ENCODE measurements at places on chromosomes 12 and 14.

- no peak for DNase-seq
Observed at GRCh38 chr12:111995782-111996480, 17.0 kb downstream of the TMEM116 start.

DNA sequence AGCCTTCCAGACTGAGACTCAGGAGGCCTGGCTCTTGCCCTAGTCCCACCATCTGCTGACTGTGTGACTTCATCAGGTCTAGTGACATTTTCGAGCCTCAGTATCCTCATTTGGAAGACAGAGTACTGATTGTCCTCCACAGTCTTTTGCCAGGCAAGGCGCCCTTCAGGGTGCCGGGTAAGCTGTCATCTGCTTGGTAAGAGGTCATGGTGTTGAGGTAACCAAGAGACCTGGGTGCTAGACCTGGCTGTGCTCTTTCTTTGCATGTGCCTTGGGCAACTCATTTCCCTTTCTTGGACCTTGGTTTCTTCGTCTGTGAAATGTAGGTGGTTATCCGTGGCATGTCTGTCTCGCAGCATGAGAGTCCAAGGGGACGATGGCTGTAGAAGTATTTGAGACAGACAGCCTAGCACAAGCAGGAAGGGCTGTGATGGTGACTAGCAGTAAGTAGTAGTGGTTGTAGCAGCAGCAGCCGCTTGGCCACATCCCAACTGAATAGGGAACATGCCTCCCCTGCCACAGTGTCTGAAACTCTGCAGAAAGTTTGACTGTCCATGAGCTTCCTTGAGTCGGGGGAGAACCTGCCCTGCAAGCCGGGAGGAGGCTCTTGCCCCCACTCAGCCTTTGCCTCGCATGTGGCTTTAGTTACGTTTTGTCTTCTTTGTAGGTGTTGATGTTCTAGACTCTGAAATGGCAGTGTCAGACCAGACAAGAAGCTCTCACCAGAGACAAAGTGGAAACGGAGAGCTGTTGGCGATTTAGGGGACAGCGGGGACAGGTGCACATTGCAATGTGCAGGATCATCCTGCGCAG, 40.3 kb downstream of the EVL start:
- no peak for DNase-seq

- DNase-seq, result no peak
Observed at GRCh38 chr12:124898923-124899294, 15.5 kb downstream of the UBC start.

DNA sequence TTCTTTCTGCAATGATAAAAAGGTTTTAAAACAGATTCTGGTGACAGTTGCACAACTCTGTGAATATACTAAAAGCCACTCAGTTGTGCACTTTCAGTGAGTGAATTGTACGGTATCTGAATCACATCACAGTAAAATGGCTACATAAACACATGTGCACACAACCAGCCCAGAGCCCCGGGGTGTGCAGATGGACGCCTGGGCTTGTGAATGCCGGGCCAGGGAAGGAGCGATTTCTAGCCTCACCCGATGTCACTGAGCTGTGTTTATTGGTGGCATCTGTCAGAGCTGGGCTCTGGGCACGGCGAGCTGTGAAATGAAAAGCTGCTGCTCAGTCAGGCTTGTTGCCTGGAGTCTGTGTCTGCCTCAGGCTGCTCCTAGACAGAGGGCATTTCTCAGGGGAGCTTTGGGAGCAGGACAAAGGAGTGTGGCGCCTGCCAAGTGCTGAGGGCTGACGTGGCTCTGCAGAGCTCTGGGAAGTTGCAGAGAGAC, 25.9 kb downstream of the RHOF start:
- DNase-seq, result peak; percentile 96

- no peak for DNase-seq
Observed at GRCh38 chr14:60003991-60004390, 84.0 kb downstream of the LRRC9 start.

DNA sequence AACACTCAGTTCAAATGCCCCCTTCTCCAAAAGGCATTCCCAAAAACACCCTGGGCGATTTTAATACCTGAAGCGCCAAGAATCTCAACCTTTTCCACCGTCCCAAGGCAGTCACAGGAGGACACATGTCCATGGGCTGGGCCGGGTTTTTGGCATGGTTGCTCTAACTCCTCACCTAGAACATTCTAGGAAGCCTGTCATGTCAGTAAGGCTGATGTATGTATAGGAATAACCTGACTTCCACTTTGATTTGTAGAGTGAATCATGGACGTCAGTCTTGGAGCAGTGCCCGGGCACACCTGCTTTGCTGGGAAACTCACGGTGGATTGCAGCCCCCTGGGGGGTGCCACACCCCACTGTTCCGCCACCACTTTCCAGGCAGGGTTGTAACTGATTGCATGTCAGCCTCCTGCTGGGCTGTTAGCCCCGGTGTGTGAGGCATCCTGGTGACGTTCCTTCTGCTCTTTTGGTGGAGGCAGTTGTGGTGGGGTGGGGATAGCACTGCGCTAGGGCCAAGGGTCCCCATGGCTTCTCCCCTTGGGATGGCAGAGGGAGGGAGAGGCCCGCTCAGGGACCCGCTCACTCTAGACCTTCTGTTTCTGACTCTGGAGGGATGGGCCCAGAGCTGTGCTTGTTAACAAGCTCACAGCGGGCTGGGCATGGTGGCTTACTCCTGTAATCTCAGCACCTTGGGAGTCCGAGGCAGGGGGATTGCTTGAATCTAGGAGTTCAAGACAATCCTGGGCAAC, 35.2 kb upstream of the FAM181A start:
- no peak for DNase-seq

DNA sequence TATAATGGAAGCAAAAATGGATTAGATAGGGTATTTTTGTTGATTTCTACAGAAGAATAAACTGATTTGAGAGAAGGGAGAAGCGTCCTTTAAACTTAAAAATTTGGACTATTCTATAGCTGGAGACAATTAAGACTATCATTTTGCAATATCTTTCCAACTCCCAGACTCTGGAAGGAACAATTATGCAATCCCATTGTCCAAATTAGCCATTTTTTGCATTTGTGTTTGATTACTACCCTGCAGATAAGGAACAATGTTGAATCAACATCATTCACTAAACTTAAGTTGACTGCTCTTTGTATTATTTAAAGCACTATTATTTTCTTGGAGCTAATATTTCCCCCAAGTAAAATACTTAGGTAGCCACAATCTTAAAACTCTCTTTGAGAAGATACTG, 34.8 kb upstream of the SELPLG start:
- DNase-seq, result no peak

DNA sequence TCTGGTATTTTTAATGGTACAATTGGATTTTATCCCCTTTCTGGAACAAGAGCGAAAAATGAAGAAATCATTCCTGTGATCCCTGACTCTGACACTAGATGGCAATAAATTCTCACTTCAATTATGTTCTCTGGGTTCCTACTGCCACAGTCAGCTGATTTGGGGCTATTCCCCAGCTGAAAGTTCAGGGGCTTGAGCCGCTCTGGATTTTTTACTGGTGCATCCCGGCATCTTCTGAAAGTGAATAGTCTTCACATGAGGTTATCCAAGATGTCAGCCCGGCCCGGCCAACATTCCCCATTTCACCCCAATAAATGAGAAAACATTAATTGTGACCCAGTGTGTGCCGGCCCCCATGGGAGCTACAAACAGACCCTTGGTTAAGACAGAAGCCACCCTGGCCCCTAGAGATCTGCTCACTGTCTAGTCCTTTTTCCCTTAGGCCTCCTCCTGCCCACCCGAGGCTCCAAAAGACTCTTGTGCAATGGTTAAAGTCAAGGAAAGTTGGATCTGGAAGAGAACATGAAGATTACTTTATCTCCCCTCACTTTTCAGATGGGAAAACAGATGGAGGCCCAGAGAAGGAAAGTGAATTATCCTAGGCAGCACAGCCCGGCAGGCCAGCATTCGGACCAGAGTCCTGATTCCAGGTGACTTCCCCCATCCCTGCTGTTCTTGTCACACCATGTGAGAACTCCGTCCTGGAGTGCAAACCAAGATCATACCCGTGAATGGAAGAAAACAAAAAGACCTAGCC, 20.8 kb downstream of the CKAP4 start:
- peak; percentile 70 for DNase-seq

DNA sequence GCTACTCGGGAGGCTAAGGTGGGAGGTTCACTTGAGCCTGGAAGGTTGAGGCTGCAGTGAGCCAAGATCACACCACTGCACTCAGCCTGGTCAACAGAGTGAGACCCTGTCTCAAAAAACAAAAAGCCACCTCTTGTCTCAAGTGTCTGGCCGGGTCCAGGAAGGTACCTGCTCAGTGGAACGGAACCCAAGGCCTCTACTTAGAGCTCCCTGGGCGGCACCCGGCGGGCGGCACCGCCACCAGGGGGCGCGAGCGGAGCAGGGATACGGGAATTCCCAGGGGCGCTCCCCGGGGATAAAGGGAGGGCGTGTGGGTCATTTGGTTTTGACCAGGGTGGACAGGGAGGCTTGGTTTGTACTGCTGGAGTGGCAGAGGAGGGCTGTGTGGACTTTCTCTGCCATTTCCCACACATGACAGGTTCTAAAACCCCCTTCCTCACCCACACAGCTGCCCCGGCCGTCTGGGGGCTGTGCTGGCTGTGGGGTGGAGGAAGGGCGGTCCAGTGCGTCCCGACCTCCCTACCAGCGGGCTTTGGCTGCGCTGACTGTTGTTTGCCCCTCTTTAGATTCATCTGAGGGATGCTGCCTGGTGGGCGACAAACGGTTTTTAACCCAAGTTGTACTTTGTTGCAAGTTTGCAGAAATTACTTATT, 91.4 kb downstream of the SETD3 start:
- DNase-seq, result no peak

DNA sequence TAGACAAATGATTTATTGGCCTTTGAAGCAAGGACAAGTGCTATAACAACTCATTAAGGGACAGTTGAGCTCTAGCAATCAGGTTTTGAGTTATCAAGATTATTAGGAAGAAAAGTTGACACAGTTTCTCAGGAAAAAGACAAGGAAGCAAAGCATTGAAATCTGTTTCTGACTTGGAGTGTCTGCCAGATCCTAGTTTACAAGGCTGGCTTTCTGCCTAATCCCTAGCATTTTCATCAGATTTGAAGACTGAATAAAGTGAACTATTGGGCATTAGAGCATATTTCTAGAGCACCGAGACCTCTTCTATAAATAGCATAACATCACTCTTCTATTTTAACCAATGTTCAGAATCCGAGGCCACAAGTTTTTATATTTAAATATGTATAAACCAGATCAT, 7.0 kb downstream of the SYT1 start:
- peak; percentile 48 for DNase-seq

- no peak for DNase-seq
Observed at GRCh38 chr12:77728018-77728417, 102.7 kb upstream of the NAV3 start.

DNA sequence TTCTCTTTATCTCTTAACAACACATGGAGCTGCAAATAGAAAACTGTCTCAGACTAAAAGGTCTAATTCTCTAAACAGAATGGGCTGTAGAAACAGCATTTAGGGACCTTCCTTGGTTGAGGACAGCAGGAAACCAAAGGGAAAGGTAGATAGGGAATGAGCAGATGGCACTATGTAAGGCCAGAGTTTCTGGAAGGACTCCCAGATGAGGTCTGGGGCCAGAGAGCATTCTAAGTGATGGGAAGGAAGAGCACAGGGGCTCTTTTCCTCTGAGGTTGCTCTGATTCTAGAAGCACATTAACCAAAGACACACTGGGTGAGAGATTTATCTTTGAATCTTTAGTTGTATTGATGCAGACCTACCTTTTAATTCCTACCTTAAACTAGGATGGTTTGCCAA, 79.4 kb downstream of the TPH2 start:
- peak; percentile 59 for DNase-seq

DNA sequence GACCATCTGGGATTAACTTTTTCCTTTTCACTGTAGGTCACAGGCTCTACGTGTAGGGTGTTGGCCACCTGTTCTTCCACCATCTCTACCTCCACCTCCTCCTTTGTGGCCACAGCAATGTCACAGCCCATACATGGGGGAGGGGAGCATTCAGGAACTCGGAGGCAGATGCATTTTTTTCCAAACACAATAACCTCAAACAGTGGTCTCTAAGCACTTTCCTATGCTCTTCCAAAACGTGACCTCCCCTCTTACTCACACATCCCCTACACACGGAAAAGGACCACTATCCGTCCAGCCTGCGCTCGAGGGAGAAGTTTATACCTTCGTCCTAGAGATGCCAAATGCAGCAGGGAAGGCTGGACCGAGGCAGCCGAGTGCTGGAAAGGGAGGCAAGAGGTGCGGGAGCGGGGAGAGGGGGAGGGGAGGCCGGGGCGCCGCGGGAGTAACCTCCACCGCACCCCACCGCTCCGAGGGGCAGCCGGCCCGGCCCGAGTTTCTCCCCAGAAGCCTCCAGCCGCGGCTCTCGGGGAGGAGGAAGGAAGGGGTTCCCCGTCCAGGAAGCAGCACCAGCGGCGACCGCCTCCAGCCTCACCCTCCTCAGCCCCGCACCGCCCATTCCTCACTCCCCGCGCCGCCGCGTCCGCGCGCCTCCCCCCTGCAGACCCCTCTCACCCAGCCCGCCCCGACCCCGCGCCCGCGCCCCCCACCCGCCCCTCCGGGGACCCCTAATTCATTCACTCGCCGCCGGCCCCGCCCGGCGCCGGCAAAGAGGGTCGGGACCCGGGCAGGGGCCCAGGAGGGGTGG, 594 bp downstream of the KRAS start:
- DNase-seq, result peak; percentile 3

- no peak for DNase-seq
Observed at GRCh38 chr12:131370321-131370720, 340.6 kb upstream of the SFSWAP start.

GRCh38 chr12:52579468-52580465, 6.1 kb upstream of the KRT74 start:
- no peak for DNase-seq

DNA sequence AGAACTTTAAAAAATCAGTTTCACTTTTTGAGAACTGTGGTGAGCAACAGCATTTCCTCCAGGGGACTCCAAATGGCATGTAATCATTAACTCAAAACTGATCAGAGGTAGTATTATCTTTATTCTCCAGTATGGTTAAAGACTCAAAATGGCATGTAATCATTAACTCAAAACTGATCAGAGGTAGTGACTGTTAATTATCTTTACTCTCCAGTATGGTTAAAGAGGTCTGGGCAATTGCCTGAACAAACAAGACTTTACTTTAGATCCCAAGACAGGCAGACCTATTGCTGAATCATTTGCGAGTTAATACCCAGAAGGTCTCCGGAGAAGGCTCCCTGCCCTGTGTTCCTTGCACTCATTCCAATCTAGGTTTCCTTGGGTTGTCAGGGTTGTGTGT, 6.6 kb upstream of the ACADS start:
- DNase-seq, result no peak

- no peak for DNase-seq
Observed at GRCh38 chr14:104685998-104686610, 3.3 kb upstream of the INF2 start.

Measured in NCI-H446 (cell line).